ENCODE measurements at places on chromosomes 4 and X. TPM values are rescaled to one million over a fixed set of nuclear protein-coding genes. Genes with fewer than 3 reads are reported as not detected.

Gene IQSEC2
- 9.1 TPM for polyA plus RNA-seq

Gene PDE6B
- 0.20 TPM for polyA plus RNA-seq

Gene HPGDS
- polyA plus RNA-seq: not detected

Gene DKK2
- polyA plus RNA-seq: 0.83 TPM

Gene CDKL2
- polyA plus RNA-seq: 0.19 TPM

Gene FAM184B
- 0.07 TPM for polyA plus RNA-seq

Gene DDX60
- polyA plus RNA-seq: 7.1 TPM

Gene STK26
- polyA plus RNA-seq: 0.25 TPM

Gene LEF1
- polyA plus RNA-seq: 1.2 TPM

Gene NXF2
- polyA plus RNA-seq: not detected

Gene FAM9A
- not detected for polyA plus RNA-seq

Gene ZDHHC15
- not detected for polyA plus RNA-seq

Gene HSFX2
- not detected for polyA plus RNA-seq

Gene RAB40A
- polyA plus RNA-seq: 0.19 TPM

Gene MAGEC1
- polyA plus RNA-seq: not detected

Gene CXCL5
- polyA plus RNA-seq: 0.36 TPM

Gene EXOC1L
- polyA plus RNA-seq: not detected

Gene NAA11
- not detected for polyA plus RNA-seq

- no peak for DNase-seq
Observed at GRCh38 chrX:57313583-57314215, 27.2 kb downstream of the FAAH2 start.

- DNase-seq: no peak
Observed at GRCh38 chrX:132119283-132119682, 8.5 kb downstream of the FRMD7 start.

DNA sequence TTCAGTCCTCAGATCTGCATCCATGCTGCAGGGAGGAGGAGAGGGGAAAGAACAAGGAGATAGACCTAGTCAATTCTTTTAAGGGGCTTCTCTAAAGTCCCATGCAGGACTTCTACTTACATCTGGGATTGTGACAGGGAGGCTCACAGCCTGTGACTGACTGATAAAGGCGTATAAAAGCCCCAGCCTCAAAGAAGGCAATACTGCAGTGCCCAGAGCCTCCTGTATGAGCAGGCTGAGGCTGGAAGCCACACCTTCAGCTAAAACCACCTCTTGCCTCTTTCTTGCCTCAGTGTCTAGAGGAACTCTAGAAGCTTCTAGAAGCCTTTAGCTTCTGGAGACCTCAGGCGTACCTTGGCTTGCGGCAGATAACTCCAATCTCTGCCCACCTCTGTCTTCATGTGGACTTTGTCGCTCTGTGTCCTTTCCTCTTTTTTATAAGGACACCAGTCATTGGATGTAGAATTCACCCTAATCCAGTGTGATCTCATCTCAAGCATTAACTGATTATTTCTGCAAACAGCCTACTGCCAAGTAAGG lies 6.0 kb upstream of the ZCCHC4 start:
- DNase-seq: no peak

DNA sequence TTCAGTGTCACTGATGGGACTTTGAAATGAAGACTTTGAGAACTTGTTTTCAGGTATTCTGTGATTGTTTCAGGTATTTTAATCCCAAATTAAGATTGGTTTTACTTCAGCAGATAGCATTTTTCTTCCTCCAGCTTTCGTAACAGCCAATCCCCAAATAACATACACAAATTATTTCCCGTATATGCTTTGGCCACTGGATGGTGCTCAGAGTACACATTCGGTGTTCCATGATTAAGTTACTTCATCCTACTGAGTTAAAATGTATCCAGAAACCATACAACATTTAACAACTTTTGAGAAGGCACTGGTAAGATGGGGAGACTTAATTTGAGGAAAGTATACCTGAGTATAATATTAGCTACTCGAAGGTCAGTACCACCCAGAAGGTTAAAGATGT lies 233.4 kb upstream of the FAM47A start:
- no peak for DNase-seq

- DNase-seq: no peak
Observed at GRCh38 chr4:83010111-83010521, 507 bp downstream of the LIN54 start.

DNA sequence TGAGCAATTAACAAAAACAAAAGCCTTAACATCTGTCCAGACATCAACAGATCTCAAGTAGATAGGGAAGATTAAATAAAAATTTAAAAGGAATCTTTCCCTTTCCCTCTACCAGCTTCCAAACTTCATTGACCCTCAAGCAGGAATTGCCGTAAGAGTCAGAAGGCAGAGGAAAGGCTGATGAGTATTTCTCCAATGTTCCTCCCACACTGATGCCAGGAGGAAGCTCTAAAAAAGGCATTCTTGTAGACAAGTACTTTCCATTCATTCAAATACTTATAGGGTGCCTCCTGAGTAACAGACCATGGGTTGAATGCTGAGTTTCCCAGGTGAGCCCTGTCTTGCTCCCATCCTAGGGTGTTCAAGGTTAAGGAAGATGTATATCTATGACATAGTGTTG lies 151.6 kb upstream of the GPC4 start:
- DNase-seq: no peak

DNA sequence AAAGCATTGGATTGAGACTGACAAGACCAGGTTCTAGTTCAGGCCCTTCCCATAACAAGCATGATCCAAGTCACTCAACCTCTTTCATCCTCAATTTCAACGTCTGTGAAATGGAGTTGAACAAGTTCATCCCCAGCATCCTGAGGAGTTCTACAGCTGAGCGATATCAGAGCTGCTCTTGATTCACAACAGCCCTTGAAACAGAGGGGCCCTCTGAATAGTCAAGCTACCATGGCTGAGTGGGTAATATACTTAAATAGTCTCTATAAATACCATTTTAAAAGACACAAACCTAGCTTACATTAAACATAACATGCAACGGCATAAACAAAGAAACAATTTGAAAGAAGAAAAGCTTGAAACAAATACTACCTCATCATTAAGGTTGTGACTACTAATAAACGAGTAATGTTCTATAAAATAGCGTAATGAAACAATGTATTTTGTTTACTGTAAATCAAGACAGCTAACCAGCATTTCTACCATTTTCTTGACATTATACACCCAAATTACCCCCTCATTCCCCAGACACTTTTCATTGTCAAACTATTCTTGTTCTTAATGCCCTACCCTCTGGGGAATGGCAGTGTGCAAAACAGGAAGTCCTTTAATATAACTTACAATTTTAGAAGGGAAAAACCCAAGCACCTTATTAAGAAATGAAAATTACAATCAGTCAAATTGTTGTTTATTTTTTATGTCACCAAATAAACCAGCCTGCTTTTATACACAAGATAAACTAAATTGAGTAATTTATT lies 202.3 kb downstream of the PARM1 start:
- DNase-seq: no peak

GRCh38 chr4:102503831-102504786 lies 3.0 kb downstream of the NFKB1 start:
- no peak for DNase-seq

DNA sequence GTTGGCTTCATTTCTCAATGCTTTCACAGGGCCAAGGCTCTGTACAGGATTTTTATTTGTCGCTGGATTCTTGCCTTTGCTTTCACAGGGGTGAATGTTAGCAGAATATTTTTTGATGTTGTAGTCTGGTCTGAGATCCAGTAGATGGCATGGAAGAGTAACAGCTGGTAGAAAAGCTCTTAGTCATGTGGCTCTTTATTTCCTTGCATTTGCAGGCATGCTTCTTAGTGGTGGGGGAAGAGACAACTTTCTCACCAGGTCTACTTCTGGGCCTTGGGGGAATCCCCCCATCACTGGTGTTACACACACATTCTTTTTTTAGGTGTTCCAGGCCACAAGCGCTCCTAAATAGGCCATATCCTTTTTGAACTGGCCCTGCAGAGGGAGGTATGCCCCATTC lies 58.2 kb upstream of the DKK2 start:
- no peak for DNase-seq

- no peak for DNase-seq
Observed at GRCh38 chr4:23680671-23681518, 209.0 kb downstream of the PPARGC1A start.

DNA sequence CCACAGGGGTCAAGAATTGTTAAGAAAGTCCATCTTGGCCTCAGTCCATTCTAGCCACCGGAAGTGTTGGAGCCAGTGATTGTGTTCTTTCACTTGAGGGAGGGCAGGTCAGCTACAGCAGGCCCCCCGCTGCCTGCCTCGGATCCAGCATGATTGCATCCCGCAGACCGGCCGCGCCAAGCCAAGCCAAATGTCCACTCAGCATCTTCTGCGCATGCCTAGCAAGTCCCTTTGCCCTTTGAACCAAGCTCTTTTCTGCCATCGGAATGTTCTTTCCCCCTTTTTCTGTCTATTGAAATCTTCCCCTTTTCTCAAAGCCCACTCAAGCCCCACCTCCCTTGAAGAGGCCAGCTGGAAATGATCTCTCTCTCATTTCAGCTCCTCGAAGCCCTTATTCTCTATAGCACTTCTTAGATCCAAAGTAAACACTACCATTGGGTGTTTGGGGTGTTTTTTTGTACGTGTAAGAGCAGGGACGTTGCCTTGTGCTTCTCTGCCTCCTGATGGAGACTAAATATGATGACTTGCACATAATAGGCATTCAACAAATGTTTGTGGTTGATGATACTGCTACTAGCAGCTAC lies 147.8 kb upstream of the BCOR start:
- DNase-seq: no peak

- no peak for DNase-seq
Observed at GRCh38 chrX:115112411-115112810, 76.8 kb upstream of the RBMXL3 start.

DNA sequence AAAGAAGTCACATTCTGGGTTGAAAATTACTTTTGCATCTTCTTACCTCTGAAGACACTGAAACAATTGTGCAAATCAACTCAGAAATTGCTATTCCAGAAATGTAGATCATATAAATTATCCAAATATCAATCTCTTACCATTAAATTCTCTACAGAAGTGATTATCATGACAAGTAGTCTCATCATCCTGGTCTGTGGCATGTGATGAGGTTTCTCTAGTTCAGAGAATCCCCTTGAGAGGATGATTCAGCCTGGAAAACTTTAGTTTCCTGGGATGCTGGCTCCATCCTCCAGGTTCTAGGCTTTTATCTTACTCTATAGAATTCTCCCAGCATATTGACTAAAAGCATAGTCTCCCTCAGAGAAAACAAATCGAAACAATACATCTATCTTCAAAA lies 76.2 kb upstream of the S100G start:
- no peak for DNase-seq

GRCh38 chrX:56800801-56801200 lies 71.8 kb downstream of the NBDY start:
- no peak for DNase-seq

GRCh38 chr4:119629142-119629471 lies 503 bp upstream of the PDE5A start:
- DNase-seq: no peak

GRCh38 chrX:24149351-24150050 lies at the start of gene ZFX:
Gene ZFX (plus strand): TSS chrX:24149729. CDS start chrX:24172743, 23,014 bp downstream.
- DNase-seq: no peak

- no peak for DNase-seq
Observed at GRCh38 chr4:78616046-78616498, 64.5 kb downstream of the ANXA3 start.

GRCh38 chr4:16677001-16677944 lies 221.2 kb downstream of the LDB2 start:
- no peak for DNase-seq

GRCh38 chr4:138790706-138791340 lies 224.8 kb upstream of the NOCT start:
- DNase-seq: no peak

- DNase-seq: no peak
Observed at GRCh38 chr4:189941005-189941450, 356 bp downstream of the FRG1 start.

DNA sequence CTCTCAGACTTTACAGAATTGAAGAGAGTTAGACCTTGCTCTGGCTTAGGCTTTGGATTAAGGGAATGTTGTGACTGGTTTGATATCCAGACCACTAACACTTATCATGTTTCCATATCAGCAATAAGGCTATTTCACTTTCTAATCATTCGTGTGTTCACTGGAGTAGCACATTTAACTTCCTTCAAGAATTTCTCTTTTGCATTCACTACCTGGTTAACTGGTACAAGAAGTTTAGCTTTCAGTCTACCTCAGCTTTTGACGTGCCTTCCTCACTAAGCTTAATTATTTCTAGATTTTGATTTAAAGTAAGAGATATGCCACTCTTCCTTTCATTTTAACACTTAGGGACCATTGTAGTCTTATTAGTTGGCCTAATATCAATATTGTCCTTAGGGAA lies 62.6 kb downstream of the CASP6 start:
- DNase-seq: no peak

DNA sequence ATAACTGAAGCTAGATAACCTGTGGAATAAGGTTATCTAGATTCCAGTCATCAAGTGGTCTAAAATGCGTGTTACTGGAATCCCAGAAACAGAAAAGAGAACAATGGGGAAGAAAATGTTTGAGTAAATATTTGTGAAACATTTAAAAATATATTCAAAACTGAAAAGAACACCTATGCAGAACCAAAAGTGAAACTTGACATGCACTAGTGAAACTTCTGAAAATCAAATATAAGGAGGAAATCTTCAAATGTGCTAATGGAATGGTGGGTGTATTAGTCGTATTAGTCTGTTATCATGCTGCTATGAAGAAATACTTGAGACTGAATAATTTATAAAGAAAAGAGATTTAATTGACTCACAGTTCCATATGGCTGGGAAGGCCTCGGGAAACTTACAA lies 512.4 kb upstream of the KLHL4 start:
- DNase-seq: no peak

DNA sequence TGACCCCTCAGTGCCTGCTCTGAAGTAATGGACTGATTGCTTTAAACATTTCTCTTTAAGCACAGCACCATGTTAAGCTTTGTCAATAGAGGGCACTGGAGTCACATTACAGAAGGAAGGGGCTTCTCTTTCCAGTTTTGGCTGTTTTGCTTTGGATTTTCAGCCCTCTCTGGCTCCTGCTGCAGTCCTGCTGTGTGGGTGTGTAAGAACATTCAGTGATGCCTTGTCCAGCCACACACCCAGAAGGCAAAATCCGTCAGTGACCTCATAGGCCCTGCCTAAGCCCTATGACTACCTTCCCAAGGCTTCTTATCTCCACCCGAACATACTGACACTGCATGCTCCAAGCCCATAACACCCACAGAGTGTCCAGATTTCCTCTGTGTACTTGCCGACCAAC lies 215.3 kb upstream of the CTSO start:
- peak; percentile 79 for DNase-seq

DNA sequence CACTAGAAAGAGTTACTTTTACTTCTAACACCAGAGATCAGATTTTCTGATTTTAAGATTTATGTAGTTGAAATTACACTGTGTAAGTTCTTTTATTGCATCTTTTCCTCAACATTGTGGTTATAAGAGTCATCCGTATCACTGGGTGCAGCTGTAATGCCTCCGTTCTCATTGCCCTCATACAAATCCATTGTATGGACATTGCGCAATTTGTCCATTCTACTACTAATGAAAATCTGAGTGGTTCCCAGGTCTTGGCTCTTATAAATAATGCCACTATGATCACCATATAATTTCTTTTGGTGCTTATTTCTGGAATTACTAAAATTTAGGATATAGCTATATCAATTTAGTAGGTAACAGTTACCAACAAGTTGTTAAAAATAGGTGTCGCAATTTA lies 614.0 kb upstream of the GALNT7 start:
- DNase-seq: no peak
